ENCODE measurements at places on chromosomes 5 and 9.

GRCh38 chr5:174827558-174827957 lies 103.2 kb downstream of the MSX2 start:
- DNase-seq, result no peak

DNA sequence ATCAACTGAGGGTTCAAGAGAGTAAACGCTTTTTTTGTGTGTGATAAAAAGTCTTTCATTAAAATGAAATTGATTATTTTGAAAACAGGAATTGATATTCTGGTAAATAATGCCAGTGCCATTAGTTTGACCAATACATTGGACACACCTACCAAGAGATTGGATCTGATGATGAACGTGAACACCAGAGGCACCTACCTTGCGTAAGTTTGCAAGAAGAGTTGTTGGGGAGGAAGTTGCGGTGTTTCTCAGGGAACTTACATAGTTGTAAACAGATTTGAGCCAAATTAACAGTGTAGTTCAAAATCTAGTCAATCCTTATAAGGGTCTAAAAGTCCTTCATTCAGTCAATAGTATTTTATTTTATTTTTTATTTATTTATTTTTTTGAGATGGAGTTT lies 28.9 kb downstream of the HSDL2 start:
- DNase-seq, result no peak

GRCh38 chr9:61634192-61634591 lies 444.4 kb downstream of the SPATA31A7 start:
- no peak for DNase-seq

DNA sequence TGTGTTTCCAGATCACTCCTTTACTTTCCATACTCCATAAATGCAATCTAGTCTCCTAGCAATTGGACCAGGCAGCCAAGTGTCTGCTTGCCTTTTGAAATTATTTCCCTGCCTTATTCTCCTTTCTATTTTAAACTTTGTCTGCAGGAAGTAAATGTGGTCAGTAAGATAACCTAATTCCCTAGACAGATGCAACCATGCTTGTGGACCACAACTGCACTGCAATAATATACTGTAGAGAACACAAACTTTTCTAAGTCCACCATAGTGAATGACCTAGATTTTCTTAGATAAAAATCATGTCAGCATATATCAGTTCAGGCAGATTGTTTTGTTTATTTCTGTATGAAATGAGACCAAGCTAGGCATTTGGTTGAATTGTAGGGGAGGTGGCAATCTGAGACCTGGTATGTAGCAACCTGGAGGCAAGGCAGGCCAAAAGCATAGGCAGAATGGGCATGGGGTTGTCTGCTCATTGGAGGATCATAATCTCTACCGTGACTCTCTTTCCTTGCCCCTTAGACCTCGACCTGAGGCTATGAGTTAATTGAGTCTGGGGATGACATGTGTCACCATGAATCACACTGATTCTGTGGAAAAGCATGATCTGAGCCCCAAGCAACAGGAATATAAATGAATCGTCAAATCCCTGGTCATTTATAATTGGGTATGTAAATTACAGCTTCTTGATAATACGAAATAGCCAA lies 20.7 kb downstream of the ACTL7B start:
- no peak for DNase-seq

- no peak for DNase-seq
Measured at GRCh38 chr9:135830496-135830895, 76.8 kb downstream of the CAMSAP1 start.

DNA sequence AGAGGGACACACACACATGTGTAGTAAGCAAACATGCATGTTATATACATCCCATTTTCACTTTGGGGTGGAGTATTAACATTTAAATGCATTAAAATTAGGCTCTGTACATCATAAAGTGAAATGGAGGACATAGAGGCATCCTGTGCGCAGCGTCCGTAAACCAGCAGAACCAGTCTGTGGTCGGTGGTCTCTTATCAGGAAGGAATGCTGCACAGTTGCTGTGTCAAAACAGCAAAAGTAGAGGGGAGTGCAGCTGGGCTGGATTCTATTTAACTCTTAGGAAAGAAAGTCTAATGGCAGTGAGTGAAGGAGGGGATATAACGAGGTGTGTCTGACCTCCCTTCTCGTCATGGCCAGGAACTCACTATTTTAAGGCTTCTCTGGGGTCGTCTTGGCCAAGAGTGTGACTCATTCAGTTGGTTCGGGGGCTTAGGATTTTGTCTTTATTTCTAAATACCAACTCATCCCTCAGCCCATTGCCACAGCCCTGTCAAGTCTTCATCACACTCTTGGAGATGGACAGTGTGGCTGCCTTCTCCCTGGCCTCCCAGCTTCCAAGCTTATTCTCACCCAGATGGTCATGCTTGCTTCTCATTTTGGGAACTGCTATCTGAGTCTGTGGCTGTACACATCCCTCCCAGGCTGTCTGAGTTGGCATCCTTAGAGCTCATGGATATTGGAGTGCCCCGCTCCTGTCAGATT lies 20.1 kb upstream of the CXCL14 start:
- no peak for DNase-seq

GRCh38 chr5:178581621-178582020 lies 8.6 kb downstream of the COL23A1 start:
- no peak for DNase-seq

All from effector CD4-positive, alpha-beta T cell (primary cell).